ENCODE measurements at places on chromosomes 4 and X. TPM values are rescaled to one million over a fixed set of nuclear protein-coding genes. Genes with fewer than 3 reads are reported as not detected.

DNA sequence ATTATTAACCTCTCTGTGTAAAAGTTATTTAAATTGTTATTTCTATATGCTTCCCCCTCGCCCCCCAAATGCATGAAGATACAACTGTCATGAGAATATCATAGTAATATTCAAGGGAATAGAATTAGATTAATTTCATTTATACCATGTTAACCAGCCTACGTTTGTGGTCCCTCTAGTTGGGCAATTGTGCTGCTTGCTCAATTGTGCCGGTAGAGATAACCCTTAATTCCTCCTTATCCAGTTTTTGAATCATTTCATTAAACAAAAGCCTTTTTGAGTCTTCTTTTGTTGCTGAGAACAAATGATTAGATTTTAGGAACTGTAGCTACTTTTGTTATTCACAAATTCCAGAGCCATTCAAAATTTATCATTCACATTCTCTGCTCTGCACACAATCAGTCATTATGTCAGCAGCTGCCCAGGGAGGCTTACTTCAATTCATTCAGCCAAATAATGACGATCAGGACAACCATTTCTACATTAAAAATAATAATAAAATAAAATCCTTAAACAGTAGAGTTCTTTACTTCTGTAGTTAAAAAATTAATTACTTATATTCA is 98.1 kb downstream of the ADGRL3 start:
- H3K27ac ChIP-seq, result no peak overlapping the region
- no peaks in the 10 kb centered on the region for H3K36me3 ChIP-seq
- H3K4me1 ChIP-seq, result no peaks in the 10 kb centered on the region
- H3K4me3 ChIP-seq, result no peak overlapping the region

Gene HMX1
- total RNA-seq, result not detected

- H3K4me1 ChIP-seq, result no peaks in the 10 kb centered on the region
- H3K36me3 ChIP-seq, result no peaks in the 10 kb centered on the region
- H3K4me3 ChIP-seq, result no peak overlapping the region
- H3K27me3 ChIP-seq, result no peaks in the 10 kb centered on the region
- peak overlapping the region; percentile 14 for H3K27ac ChIP-seq
- DNase-seq, result peak; percentile 41
These were observed 132.1 kb downstream of the SPRY1 start for GRCh38 chr4:123528501-123529277.

Gene ABLIM2
- 11.5 TPM for total RNA-seq

- H3K27me3 ChIP-seq, result no peaks in the 10 kb centered on the region
- H3K4me1 ChIP-seq, result no peaks in the 10 kb centered on the region
- no peak overlapping the region for H3K27ac ChIP-seq
- H3K4me3 ChIP-seq, result no peak overlapping the region
These were observed 16.5 kb upstream of the ALB start for GRCh38 chr4:73387552-73387951.

GRCh38 chrX:1661048-1661921 is 46.4 kb downstream of the ASMT start:
- no peaks in the 10 kb centered on the region for H3K27me3 ChIP-seq
- no peak overlapping the region for H3K4me3 ChIP-seq
- peak; percentile 33 for DNase-seq
- H3K36me3 ChIP-seq, result no peaks in the 10 kb centered on the region
- no peak overlapping the region for H3K27ac ChIP-seq

DNA sequence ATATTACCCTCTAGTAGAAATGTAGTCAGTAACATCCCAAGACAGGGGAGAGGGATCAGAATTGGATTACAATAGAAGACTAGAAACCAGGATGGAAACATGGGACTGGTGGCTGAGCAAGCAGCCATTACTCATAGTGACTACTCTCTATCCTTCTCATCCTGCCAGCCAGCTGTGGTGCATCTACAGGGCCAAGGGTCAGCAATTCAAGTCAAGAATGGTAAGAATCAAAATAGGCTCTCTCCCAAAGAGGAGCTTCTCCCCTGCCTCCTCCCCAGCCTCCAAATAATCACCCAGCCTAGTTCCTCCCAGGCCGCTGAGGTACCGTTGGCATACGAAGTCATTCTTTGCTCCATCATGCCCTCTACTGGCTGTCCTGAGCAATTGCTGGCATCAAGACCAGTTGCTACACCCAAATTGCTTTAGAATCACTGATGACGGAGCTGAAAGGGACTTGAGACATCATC is 19.4 kb downstream of the AWAT2 start:
- H3K4me1 ChIP-seq, result no peaks in the 10 kb centered on the region
- H3K4me3 ChIP-seq, result no peak overlapping the region
- H3K27me3 ChIP-seq, result no peaks in the 10 kb centered on the region
